Ascending aorta (tissue), 2 donors: ENCODE measurements at places on chromosomes 7 and 10.

- no peaks in the 10 kb centered on the region for H3K27me3 ChIP-seq
- no peaks in the 10 kb centered on the region for H3K4me1 ChIP-seq
- H3K27ac ChIP-seq: no peak overlapping the region
Measured at GRCh38 chr10:84762754-84763394, 434.5 kb downstream of the CCSER2 start.

DNA sequence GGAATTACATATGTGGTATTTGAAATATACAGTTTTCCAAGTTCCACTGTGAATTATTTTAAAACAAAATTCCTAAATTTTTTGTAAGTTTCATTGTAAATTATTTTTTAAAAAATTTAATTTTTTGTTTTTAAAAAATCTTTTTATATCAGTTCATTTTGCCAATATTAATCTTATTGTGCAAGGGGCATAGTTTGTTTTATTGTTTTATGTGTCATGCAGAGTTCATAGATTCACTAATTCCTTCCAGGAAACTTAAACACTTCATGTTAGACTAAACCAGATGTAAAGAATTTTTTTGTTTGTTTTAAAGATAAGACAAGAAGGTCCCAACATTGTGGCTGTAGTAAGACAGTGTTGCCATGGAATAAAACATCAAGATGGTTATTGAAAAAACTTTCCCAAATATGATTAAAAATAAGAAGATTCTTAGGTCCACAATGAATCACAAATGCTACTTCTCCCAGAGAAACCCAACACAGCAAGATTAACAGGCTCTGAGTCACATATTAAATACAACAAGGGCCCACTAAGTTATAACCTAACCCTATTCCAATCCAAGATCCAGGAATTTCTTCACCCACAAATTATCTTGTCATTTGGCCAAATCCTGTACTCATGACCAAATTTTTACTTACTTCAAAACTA, 464.7 kb upstream of the IGFBP3 start:
- no peaks in the 10 kb centered on the region for H3K36me3 ChIP-seq
- no peaks in the 10 kb centered on the region for H3K4me1 ChIP-seq
- no peaks in the 10 kb centered on the region for H3K27me3 ChIP-seq
- no peak for DNase-seq
- no peak overlapping the region for H3K27ac ChIP-seq

DNA sequence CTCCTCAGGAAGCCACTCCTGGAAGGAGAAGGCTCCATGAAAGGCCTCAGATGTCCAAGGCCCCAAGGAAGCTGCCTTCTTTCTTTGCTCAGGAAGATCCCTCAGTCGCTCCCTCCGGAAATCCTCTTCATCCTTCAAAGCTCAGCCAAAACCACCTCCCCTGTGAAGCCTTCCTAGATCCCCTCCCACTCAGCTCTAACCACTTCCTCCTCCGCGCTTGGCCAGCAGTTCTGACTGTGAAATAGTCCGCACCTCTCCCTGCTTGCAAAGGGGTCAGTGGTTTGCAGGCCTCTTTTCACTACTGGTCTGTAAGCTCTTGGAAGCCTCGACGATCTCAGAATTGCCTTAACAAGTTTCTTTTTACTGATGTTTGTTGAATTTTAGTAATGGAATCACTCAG, 23.9 kb downstream of the PYROXD2 start:
- H3K4me3 ChIP-seq: no peak overlapping the region
- no peak for DNase-seq
- no peak overlapping the region for H3K27ac ChIP-seq
- peaks cover 11% of the 10 kb centered on the region for H3K36me3 ChIP-seq
- peaks cover 9% of the 10 kb centered on the region for H3K4me1 ChIP-seq
- H3K27me3 ChIP-seq: no peaks in the 10 kb centered on the region

GRCh38 chr10:120940299-120940900, 89.2 kb downstream of the WDR11 start:
- no peaks in the 10 kb centered on the region for H3K27me3 ChIP-seq
- H3K27ac ChIP-seq: no peak overlapping the region
- no peaks in the 10 kb centered on the region for H3K4me1 ChIP-seq
- H3K36me3 ChIP-seq: no peaks in the 10 kb centered on the region
- DNase-seq: no peak
- H3K4me3 ChIP-seq: no peak overlapping the region

DNA sequence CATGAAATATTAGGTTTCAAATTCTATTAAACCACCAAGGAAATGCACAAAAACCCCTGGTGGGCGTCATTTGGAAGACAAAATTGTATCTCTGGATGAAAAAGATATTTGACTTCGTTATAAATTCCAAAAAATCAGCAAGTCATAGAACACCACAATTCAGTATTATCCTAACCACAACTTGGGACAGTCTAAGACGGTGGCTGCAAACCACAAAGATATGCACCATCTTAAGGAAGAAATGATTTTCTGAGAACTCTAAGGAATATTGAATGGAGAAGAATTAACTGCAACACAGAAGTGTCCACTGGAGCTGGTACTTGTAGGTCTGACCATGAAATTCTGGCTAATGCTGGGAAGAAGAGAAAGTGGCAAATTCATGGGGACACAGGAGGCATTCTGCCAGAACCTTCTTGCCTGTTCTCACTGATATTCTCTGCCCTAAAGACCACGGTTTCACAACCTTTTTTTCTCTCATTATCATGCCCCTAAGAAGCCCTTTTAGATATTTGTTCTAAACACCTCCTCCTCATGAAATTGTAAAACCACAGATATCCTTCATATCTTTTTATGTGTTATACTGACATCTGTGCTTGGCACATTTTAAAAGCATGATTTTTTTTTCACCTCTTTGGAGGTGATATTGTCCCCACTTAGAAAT, 92.9 kb downstream of the SFMBT2 start:
- no peak overlapping the region for H3K27ac ChIP-seq
- no peak overlapping the region for H3K4me3 ChIP-seq
- H3K4me1 ChIP-seq: peaks cover 3% of the 10 kb centered on the region
- no peaks in the 10 kb centered on the region for H3K36me3 ChIP-seq
- H3K27me3 ChIP-seq: no peaks in the 10 kb centered on the region
- DNase-seq: no peak

DNA sequence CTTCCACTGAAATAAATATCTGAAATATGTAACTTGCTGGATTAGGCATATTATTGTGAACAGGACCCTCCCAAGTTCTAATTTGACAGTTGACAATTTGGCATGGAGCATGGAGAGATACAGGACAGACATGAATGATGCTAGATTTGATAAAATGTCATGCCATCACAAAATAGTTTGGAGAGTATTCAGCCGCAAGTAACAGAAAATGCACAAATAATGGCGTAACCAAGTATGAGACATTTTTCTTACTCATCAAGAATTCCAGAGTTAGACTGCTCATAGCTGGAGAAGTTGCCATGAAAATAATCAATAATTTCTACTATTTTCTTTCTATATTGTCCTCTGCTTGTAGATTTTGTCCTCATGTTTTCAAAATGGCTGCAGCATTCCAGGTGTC, 45.5 kb upstream of the GPAM start:
- no peak for DNase-seq
- H3K36me3 ChIP-seq: no peaks in the 10 kb centered on the region
- no peaks in the 10 kb centered on the region for H3K27me3 ChIP-seq
- H3K27ac ChIP-seq: no peak overlapping the region

GRCh38 chr10:130491693-130492050, 355.5 kb downstream of the GLRX3 start:
- DNase-seq: no peak
- H3K4me1 ChIP-seq: no peaks in the 10 kb centered on the region
- no peaks in the 10 kb centered on the region for H3K27me3 ChIP-seq

DNA sequence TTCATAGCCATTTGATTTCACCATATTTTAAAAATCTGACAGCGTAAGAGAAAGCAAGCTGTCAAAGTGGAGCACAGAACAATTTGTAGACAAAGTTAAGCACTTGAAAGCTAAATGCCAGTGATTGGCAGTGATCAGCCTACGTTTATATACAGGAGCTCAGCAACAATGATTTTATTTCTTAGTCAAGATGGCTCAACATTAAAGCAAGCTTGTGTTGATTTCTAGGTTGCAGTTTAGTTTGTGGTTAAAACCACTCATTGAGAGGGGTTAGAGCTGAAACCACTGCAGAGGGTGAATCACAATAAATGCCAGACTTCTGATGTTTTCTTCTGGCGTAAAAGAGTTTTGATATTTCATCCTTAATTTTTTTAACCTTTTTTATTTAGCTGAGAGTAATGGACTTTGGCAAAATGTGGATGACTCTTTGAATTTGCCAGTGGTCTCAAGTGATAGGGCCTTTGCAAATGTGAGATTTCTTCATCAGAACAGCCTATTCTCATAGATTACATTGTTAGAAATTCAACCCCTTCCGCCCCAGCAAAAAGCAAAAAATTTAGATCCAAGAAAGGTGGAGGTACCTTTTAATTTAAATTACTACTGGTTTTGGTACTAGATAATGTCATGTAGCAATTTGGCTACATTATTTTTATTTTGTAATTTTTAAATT, 73.8 kb downstream of the SHOC2 start:
- H3K36me3 ChIP-seq: no peaks in the 10 kb centered on the region
- H3K4me1 ChIP-seq: peaks cover 4% of the 10 kb centered on the region
- no peaks in the 10 kb centered on the region for H3K27me3 ChIP-seq
- no peak overlapping the region for H3K4me3 ChIP-seq
- no peak for DNase-seq
- no peak overlapping the region for H3K27ac ChIP-seq

DNA sequence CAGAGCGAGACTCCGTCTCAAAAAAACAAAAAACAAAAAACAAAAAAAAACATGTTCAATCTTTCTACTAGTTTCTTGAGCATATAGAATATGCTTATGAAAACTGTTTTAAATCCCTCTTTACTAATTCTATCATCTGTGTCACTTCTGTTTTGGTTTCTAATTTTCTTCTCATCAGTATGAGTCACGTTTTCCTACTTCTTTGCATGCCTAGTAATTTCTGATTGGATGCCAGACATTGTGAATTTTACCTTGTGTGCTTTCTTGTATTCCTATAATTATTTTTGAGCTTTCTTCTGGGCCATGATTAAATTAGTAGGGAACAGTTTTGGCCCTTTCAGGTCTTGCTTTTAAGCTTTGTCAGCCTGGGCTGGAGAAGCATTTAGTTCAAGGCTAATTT, 9.9 kb downstream of the MICU1 start:
- no peaks in the 10 kb centered on the region for H3K36me3 ChIP-seq
- no peaks in the 10 kb centered on the region for H3K4me1 ChIP-seq
- no peak overlapping the region for H3K4me3 ChIP-seq
